ENCODE measurements at places on chromosomes 2 and 18. TPM values are rescaled to one million over a fixed set of nuclear protein-coding genes. Genes with fewer than 3 reads are reported as not detected.
A peak's percentile ranks its signal among the peaks of the same experiment; 100 is the strongest.

Gene FRZB
- total RNA-seq = 2.2 TPM

Gene PPP1CB
- total RNA-seq = 461 TPM

Gene LIMS3
- 5.7 TPM for total RNA-seq

Gene NEU2
- not detected for total RNA-seq

DNA sequence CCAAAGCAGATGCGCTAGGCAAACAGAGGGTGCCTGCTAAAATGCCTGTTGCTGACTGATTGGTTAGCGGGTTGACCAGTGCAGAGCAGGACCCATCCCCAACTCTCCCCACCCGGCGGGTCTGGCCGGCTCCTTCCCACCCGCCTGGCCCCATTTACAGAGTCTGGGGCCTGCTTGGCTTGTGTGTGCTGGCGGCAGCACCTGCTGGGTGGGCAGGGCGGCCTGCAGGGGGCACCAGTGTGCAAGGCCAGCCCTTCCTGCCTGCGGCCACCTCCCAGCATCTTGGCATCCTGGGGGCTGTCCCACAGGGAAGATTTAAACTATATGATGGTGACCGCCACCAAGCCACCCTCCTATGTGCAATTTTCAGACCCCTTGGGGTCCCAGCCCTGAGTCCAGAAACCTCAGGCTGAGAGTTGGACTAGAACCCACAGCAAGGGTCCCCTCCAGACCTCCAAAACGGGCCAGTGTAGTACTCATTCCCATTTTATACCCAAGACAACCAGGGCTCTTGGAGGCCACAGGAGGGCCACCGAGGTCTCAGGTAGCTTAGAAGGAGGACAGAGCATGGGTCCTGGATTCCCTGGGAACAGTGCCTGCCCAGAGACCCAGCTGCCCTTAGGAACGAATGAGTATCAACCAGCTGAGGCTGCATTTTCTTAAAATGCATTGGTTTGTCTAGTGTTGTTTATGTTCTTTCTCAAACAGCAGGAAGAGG, 173.6 kb downstream of the SMAD7 start:
- peak; percentile 53 for DNase-seq

GRCh38 chr2:49255409-49255971, 101.2 kb upstream of the FSHR start:
- no peak for DNase-seq

DNA sequence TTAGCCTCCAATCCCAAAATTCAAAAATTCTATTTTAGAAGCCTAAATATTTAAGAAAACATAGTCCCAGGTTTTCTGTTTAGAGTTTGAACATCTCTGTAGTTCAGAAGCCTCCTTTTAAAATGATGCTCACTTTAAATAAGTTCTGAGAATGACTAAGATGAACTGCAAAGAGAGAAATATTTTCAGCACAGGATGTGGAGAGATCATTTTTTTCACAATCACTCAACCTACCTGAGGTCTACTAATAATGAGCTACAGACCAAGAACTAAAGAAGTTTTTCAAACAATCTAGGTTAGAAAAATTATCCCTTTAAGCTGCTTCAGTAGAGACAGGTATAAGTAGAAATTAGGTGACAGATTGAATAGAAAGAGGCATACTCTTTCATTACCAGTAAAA, 185.1 kb upstream of the CYP26B1 start:
- no peak for DNase-seq

- no peak for DNase-seq
Measured at GRCh38 chr2:124646166-124646815, 621.2 kb downstream of the CNTNAP5 start.

GRCh38 chr18:40222776-40223175, 1732.3 kb upstream of the PIK3C3 start:
- DNase-seq = no peak

Data from left ventricle myocardium inferior (tissue), 1 donor.